ENCODE measurements at places on chromosomes 2 and 18.

GRCh38 chr2:133574620-133575019, 6.4 kb upstream of the NCKAP5 start:
- DNase-seq = no peak

GRCh38 chr2:16637304-16637703, 28.3 kb downstream of the CYRIA start:
- no peak for DNase-seq

DNA sequence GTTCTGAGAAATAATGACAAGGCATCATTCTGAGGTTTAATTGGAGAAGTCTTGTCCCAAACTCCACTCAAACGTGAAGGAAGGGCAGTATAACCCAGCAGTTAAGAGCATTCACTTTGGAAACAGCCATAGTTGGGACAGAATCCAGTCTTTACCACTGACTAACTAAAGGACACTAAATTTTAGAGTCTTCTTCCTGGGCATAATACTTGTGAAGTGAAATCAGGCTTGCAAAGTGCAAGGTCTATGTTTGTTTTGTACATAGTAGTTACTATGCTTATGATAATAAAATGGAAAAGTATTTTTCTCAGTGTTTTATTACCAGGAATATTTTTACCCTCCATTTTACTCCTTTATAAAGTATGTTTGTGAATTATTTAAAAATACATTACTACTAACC, 748.2 kb upstream of the ID2 start:
- no peak for DNase-seq

- no peak for DNase-seq
These were observed 733 bp upstream of the CXCR2 start for GRCh38 chr2:218125095-218125494.

DNA sequence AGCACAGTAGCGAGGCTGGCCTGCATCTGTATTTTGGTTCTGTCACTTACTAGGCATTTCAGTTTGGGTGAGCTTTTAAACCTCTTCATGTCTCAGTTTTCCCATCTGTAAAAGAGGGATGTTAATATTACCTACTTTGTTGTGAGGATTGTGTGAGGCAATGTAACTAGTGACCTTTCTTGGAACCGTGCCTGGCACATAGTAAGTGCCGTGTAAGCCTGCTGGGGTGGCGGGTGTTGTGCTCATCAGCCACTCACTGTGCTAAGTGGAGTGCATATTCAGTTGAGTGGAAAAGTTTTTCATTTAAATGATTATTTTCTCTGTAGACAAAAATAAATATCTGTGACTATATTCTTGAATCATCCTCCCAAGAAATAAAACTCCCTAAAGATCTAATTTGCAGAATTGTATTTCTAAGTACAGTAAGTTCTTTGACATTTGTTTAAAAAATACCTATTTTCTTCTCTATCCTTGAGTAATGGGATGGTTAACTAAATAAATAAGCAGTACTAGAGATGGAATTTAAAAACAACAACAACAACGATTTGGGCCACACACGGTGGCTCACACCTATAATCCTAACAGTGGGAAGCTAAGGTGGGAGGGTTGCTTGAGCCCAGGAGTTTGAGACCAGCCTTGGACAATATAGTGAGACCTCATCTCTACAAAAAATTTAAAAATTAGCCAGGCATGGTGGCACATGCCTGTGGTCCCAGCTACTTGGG, 56.7 kb downstream of the MALT1 start:
- no peak for DNase-seq

GRCh38 chr18:74790451-74790850, 192.8 kb downstream of the ZNF407 start:
- DNase-seq = no peak

DNA sequence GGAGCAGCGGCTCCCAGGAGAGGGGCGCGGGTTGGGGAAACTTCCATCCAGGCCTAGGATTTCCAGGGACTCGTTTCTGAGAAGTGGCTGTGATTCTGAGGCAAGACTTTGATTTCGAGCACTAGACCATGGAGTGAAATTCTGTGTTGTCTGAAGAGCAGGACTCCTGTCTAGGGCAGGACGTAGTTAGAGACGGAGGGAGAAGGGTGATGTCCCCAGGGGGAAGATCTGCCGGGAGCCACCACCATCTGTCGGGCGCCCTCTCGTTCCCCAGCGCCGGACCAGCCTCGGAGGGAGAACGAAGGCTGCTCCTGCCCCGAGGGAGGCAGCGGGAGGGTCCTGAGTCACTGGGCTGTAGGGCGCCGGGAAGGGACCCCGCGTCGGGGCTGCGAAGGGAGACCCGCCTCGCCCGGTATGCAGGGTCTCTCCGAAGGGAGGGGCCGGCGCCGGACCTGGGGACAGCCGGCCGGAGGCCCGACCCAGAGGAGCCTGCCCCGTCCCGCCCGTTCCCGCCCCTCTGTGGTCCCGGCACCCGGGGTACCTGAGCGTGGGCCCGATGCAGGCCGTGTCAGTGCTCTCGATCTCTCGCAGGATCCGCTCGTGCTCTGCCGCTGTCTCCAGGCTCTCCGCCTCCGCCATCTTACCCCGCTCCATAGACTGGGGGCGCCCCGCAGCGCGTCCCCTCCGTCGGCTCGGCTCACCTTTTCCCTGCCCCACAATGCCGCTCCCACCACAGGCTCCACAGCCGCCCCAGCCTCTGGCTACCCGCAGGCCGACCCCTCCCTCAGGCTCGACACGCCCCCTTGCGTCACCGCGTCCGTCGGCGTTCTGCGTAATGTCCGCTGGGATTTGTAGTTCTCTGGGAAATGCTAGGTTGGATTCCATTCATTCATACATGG, at the start of gene EXOC6B:
Gene EXOC6B, minus strand, starts transcription at position 777 of the 899 bp plus-strand sequence.
- peak; percentile 39 for DNase-seq

- DNase-seq = no peak
These were observed 731.3 kb upstream of the RAB6C start for GRCh38 chr2:129248198-129248597.

- no peak for DNase-seq
These were observed 86.8 kb downstream of the ERBB4 start for GRCh38 chr2:212451786-212452231.

DNA sequence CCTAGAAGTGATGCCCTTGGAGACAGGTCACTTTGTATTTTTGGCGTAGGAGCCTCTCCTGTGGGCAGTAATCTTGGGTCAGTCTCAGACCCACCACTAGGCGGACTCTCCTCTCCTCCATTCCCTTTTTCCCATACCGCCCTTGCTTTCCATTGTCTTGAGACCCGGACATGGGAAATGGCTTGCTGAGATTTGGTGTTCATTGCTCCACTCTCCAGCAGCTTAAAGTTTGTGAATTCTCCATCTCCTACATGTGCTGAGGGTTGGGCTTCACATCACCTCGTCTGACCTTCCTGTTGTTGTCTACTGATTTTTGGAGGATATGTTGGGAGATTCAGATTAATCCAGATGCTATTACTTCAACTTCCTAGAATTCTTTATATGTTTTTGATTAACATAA, 159.2 kb upstream of the RAB12 start:
- no peak for DNase-seq

- no peak for DNase-seq
These were observed 22.7 kb downstream of the ANKRD29 start for GRCh38 chr18:23640052-23640451.

DNA sequence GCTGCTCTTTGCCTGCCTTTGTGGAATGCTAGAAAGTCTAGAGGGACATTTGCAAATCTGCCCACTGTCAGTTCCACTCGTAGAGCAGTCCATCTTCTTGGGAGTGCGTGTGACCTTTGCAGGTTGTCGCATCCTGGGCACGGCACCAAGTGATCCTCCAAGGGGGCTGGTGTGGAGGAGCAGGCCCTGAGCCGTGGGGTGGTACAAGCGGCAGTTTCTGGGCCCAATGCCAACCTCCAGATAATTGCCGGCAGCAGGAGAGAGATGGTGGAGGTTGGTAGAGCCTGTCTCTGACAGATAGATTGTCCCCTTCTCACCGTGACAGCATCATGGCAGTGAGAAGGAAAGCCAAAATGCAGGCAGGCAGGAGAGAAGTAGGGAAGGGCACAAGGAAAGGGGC, 150.7 kb upstream of the SLC14A2 start:
- no peak for DNase-seq

DNA sequence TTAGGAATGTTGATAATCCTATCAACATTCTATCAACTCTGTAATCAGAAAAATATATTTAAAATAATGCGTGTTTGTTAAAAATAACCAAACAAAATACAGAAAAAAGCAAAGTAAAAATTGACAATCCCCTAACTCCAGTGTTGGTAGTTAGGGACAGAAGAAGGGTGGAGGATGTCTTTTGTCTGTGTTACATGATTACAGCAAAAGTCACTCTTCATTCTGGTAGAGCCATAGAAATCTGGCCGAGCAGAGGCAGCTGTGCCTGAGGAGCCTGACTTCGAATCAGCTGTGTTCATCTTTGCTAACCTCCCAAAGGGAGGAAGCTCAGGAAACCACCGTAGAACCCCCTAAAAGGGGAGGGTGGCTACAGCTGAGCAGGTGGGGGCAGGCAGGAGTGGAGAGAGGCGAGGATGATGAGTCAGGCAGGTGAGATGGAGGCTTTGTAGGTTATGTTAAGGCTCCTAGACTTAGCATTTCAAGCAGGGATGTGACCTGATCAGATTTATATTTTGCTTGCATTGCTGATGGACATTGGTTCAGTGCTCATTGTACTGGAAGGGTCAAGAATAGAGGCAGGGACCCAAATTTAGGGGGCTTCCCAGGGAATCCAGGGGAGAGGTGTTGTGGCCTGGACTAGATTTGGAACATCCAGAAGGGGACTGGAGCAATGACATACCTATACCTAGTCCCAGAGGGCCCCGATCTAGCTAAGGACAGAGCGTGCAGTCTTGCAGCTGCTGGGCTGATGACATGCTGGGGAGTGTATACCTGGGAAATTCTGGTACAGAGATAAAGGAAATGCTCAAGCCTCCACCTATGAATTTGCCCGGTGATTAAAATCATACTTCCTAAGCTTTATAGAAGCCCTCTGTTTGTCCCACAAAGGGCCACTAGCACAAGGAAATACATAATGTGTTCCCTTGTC, 95.7 kb downstream of the NEDD4L start:
- no peak for DNase-seq

GRCh38 chr2:128341621-128342020, 23.0 kb upstream of the HS6ST1 start:
- no peak for DNase-seq

DNA sequence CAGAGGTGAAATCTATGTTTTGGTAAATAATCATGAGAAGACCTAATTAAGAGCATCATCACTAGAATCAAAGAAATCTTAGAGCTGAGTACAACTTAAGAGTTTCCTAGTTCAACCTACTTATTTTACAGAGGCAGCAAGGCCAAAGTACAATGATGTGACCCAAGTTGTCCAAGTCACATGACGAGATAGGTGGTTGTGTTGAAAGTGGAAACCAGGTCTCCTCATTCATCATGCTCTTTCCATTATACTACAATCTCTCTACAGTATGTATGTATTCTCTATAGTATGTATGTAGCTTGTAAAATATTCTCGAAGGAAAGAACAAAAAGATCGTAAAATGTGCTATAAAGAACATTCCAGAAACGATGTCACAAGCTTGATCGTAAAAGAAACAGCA, 895.0 kb upstream of the FSHR start:
- no peak for DNase-seq

DNA sequence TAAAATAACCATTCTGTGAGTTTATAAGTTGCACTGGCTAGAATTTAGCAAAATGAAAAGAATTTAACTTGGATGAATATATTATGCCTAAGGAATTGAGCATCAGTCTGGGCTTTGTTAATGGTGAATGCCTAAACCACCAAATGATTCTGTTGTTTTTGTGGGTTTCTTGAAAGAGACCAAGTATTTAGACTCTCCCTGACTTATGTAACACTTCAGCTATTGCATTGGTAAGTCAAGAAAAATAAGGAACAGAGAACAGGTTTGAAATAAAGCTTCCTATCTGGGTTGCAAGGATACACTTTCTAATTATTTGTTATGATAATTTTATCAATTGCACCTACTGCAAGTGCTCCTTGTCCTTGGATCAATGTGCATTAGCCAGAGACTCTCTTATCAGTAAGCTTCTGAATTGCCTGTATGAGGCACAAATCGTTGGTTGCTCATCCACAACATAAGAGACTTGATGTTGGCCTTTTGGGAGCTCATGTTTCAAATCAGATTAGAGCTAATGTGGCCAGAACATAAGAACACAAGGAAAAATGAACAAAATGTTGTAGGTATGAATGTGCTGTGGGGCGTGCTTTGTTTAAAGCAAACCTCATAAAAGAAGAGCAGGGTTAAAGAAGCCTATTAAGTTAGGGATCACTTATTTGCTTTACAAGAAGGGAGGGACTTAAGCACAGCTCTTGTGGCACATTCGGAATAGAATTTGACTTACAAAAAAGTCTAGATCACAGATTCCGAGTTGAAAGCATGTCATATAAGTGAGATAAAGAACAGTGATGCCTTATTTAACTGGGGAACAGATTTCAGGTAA, 37.2 kb downstream of the PRKCE start:
- no peak for DNase-seq

- no peak for DNase-seq
These were observed 33.1 kb downstream of the ODC1 start for GRCh38 chr2:10415048-10415447.

DNA sequence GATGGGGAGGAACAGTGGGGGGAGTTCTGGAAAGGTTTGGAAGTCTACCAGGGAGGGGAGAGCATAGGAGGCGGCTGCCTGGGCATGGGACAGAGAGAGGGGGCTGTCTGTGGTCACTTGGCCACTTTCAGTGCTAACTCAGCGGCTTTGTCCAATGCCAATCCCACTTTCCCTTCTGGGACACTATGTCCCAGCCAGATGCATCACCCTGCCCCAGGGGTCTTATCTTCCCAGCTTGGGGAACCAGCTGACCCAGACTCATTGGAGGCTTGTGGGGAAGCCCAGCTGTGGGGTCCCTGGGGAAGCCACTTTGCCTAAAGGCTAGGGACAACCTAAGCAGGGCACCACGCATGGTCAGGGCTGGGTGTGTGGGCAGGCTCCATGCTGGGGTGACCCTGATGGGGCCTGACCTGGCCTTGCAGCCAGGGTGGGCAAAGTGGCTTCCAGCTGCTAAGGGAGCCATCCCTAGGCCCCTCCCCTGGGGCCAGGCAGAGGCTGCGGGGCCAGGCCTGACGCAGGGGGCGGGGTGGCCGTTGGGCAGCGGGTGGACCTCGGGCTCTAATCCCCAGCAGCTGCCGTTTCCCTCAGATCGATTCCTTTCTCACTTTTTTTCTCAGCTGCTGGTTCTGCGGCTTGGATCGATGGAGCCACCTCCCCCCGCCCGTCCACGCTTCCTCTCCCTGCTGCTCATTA, 1.6 kb upstream of the ASIC4 start:
- no peak for DNase-seq

GRCh38 chr2:53964987-53965687, 5.7 kb downstream of the PSME4 start:
- no peak for DNase-seq

Data from SK-N-MC (cell line).